ENCODE measurements at places on chromosomes 12 and 14.

DNA sequence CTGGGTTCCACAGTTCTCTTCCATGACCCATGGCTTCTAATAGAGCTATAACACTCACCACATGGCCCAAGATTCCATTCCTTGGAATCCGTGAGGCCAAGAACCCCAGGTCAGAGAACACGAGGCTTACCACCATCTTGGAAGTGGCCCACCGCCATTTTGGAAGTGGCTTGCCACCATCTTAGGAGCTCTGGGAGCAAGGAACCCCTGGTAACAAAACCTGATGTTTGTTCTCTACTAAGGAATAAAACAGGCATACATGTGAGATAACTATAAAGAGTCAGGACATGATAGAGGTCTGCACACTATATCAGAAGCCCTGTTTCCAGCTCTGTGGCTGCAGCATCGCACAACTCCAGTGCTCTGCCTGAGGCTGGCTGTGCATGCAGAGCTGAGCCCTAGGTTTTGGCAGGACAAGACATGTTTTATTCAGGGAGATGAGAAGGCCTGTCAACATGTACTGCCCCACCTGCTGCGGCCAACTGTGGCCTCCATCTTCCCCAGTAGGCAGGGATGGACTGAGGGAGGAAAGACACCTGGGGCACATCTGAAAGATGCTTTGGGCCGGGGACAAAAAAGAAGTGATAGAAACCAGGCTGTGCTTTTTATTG lies 344.9 kb downstream of the DAD1 start:
- no peak for DNase-seq

DNA sequence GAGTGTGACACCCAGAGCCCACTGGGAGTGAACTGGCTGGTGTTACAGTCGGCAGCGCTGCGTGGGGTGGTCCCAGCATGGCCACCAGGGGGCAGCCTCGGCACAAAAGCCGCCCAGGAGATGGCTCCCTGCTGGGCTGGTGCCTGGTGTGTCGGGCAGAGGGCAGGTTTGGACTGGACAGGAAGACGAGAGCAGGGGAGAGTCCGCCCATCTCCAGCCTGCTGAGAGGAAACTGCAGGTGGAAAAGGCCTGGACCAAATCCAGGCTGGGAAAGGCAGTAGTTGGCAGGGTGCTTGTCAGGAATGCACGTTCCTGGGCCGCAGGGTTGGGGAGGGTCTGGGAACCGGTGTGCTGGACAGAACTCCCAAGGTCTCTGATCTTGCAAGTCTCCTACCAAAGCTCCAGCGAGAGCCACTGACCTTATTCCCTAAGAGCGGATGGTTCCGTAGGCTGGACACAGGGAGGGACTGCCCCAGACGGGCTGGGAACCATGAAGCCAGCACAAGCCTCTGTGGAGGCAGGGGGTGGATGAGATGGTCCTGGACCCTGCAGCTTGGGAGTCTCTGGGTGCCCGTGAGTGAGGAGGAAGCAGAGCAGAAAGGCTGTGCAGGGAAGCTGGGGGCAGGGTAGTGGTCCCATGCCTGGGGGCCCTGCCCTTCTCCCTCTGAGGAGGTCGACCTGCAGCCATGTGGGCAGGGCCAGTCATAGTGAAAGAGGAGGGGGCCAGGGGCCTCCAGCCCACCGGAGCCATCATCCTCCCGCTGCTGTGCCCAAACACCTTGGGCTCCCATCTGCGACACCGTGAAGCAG lies 1.8 kb downstream of the AHNAK2 start:
- DNase-seq = peak; percentile 51

DNA sequence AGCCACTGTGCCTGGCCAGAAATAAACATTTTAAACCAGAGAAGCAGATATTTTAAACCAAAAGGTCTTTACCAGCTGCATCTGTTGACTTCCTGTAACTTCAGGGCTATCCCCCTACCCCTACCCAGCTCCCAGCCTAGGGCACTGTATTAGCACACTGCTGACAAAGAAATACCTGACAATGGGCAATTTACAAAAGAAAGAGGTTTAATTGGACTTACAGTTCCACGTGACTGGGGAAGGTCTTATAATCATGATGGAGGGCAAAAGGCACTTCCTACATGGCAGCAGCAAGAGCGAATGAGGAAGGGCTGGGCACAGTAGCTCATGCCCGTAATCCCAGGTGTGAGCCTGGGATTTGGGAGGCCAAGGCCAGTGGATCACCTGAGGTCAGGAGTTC lies 26.0 kb downstream of the GEMIN2 start:
- no peak for DNase-seq

GRCh38 chr12:45988264-45988663 lies 2.1 kb downstream of the SCAF11 start:
- no peak for DNase-seq

DNA sequence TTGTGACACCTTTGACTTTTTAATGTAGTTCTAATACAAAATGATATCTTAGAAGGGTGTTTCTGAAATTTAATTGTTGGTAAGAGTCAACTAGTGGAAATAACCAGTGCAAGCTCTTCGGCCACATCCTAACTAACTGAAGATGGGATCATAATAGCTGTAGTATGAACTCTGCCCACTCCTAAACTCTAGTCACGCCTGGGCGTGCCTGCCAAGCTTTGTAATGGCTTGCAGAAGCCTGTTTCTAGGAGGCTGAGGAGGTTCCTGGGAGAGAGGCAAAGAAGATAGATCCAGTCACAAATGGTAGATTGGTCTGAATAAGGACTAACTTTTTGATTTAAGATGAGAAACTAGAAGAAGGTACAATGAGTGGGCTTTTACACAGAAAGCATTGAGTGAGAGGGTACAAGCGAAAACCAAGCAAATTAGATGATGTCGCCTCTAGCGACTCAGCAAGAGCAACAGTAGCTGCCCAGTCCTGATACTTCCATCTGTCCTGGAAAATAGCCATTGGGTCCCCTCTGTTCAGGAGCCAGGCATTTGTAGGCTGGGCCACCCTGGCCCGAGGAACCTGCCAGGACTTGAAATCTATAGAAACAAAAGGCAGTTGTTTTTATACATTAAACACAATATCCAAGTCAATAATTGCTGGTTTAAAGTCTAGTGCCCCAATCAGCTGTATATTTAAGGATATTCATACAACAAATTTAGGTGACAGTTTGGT lies 148.8 kb downstream of the SLC38A4 start:
- DNase-seq = no peak
